MCF 10A (cell line): ENCODE measurements at places on chromosomes 2 and 18. TPM values are rescaled to one million over a fixed set of nuclear protein-coding genes. Genes with fewer than 3 reads are reported as not detected.

MYOM1 gene
- total RNA-seq = 0.21 and 0.88 TPM in 2 replicates

ZNF521 gene
- not detected in 2 replicates for total RNA-seq

AFF3 gene
- total RNA-seq = 0.42 and 1.0 TPM in 2 replicates

GRCh38 chr2:26000561-26001082, 18.3 kb upstream of the KIF3C start:
- H3K36me3 ChIP-seq = no peaks in the 10 kb centered on the region
- peaks cover 36% of the 10 kb centered on the region for H3K4me1 ChIP-seq
- DNase-seq = peak; percentile 49
- H3K4me3 ChIP-seq = no peak overlapping the region

DNA sequence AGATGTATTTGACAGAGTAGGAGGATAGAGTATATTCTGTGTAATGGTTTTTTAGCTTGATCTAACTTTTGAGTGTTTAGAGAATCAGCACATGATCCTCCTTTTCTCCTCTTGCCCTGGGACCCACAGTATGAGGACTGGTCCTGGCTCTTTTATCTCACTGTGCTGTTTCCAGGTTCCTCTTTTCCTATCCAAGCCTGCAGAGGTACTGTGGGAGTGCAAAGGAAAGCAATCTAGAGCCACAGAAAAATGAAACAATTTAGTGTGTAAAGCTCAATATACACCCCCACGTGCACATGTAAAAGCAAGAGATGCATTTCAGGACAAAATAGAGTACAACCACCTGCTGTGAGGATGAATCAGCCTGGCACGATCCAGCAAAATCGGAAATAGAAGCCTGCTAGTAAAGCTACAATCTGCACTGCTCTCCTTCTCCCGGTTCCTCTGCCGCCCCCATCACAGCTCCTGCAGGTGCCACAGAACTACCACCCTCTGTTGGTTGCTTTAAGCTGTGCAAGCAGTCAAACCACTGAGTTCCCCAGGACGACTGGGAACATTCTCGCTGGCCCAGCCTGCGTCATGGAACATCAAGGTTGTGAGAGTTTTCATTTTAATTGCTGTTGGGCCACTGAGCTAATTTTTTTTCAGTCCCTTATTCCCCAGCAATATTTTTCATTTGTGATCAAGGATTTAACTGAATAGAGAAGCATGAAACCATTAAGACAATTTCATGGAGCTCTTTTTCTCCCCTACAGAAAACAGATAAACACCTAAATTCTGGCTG, 47.8 kb upstream of the MAPRE3 start:
- peaks cover 8% of the 10 kb centered on the region for H3K4me1 ChIP-seq
- H3K27me3 ChIP-seq = peaks cover 15% of the 10 kb centered on the region
- H3K36me3 ChIP-seq = no peaks in the 10 kb centered on the region
- DNase-seq = peak; percentile 68
- H3K27ac ChIP-seq = no peak overlapping the region

- H3K27me3 ChIP-seq = no peaks in the 10 kb centered on the region
- H3K36me3 ChIP-seq = peaks cover 7% of the 10 kb centered on the region
- H3K27ac ChIP-seq = peak overlapping the region; percentile 1
- DNase-seq = no peak
Observed at GRCh38 chr2:31998731-31999383, 12.0 kb downstream of the MEMO1 start.

GRCh38 chr2:226121046-226121738, 678.4 kb downstream of the IRS1 start:
- H3K27ac ChIP-seq = no peak overlapping the region
- no peak for DNase-seq
- no peak overlapping the region for H3K4me3 ChIP-seq
- H3K27me3 ChIP-seq = no peaks in the 10 kb centered on the region
- H3K36me3 ChIP-seq = no peaks in the 10 kb centered on the region

- no peak for DNase-seq
- H3K4me1 ChIP-seq = peaks cover 18% of the 10 kb centered on the region
- no peak overlapping the region for H3K27ac ChIP-seq
- no peak overlapping the region for H3K4me3 ChIP-seq
Observed at GRCh38 chr2:105861200-105861599, 116.5 kb downstream of the NCK2 start.

- no peak overlapping the region for H3K4me3 ChIP-seq
- no peak for DNase-seq
- no peaks in the 10 kb centered on the region for H3K27me3 ChIP-seq
- no peaks in the 10 kb centered on the region for H3K4me1 ChIP-seq
- no peak overlapping the region for H3K27ac ChIP-seq
Observed at GRCh38 chr2:160790738-160791137, 297.1 kb upstream of the RBMS1 start.

GRCh38 chr2:182666674-182667314, 49.3 kb upstream of the DNAJC10 start:
- no peaks in the 10 kb centered on the region for H3K4me1 ChIP-seq
- no peaks in the 10 kb centered on the region for H3K36me3 ChIP-seq
- DNase-seq = peak; percentile 43
- no peaks in the 10 kb centered on the region for H3K27me3 ChIP-seq
- no peak overlapping the region for H3K4me3 ChIP-seq

DNA sequence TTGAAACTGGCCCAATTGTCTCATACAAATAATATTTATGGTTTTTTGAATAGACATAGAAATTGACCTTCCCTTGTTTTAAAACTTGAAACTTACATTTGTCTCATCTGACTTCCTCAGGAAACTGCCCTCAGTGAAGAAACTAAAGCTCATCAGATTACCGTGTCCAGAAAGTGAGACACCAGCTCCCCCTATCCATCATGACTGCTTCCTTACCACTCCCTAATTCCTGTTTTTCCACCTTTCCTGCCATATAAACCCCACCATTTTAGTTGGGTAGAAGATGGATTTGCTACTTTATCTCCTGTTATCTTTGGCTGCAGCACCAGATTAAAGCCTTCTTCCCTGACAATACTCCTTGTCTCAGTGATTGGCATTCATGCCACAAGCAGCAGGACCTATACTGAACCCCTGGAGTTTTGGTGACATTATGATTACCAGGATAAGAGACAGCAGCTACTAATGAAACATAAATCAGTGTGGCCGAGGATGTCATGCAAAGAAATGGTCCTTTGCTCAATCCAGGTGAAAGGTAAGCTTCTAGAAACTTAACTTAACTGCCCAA, 1627.6 kb upstream of the ZEB2 start:
- no peak for DNase-seq
- no peaks in the 10 kb centered on the region for H3K27me3 ChIP-seq
- no peak overlapping the region for H3K4me3 ChIP-seq
- no peak overlapping the region for H3K27ac ChIP-seq

DNA sequence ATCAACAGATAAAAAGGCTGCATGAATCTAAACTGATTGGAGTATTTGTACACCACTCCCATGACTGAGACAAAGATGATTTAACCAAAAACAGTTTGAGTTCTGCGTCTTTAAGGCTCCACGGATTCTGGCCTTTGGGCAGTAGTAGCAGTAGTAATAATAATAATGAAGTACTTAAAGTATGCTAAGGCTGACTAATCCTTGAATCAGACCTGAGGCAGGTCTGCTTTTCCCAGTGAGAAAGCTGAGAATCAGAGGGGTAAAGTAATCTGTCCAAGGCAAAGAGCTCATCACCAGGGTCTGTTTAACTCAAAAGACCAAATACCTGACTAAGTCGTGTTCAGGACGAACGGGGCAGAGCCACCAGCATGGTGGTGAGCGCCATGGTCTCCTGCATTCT, 61.4 kb downstream of the ID2 start:
- peaks cover 19% of the 10 kb centered on the region for H3K36me3 ChIP-seq
- H3K27ac ChIP-seq = no peak overlapping the region
- no peaks in the 10 kb centered on the region for H3K4me1 ChIP-seq
- no peak overlapping the region for H3K4me3 ChIP-seq
- no peaks in the 10 kb centered on the region for H3K27me3 ChIP-seq

GRCh38 chr2:22998359-22998758, 386.6 kb upstream of the KLHL29 start:
- H3K36me3 ChIP-seq = no peaks in the 10 kb centered on the region
- DNase-seq = peak; percentile 74
- H3K4me3 ChIP-seq = no peak overlapping the region
- H3K27me3 ChIP-seq = no peaks in the 10 kb centered on the region
- H3K27ac ChIP-seq = no peak overlapping the region
